ENCODE measurements at places on chromosomes 5 and 9.

DNA sequence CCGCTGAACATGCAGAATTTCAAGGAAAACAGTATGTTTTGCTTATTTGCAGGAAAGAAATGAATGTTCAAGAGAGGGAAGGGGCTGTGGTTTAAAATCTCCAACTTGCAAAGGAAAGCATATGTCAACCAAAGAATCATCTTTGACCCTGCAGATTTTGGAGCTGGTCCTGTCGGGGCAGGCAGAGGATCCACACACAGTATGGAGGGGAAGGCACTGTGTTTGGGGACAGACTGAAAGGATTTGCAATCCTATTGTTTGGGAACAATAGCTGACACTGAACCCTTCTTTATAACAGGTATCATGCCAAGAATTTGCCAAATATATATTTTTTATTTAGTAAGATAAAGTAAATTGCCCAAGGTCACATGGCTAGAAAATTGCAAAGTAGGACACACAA is 121.4 kb upstream of the ZNF618 start:
- DNase-seq, result no peak

DNA sequence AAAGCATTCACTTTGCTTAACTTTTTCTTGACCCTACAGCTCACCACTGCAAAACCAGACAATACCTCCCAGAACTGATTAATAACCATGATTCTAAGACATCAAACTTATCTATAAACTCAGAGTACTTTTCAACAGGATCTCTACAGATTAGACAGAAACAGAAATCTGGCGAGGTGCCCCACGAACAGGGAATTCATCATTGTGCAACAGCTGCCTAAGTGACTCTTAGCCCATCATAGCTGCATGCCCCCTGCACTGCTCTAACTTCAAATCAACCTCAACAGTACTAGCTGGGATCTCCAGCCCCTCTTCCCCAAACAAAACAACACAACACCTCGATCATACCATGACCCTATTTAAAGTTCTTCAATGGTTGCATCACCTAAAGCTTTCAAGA is 16.1 kb upstream of the COL23A1 start:
- no peak for DNase-seq

DNA sequence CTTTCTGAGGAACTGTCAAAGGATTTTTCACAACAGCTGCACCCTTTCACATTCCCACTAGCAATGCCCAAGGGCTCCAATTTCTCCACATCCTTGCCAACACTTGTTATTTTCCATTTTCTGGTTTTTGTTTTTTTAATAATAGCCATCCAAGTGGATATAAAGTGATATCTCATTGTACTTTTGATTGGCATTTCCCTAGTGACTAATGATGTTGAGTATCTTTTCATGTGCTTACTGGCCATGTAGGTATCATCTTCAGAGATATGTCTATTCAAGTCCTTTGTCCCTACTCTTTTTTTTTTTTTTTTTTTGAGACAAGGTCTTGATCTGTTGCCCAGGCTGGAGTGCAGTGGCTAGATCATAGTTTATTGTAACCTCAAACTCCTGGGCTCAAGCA is 115.8 kb upstream of the HAND1 start:
- no peak for DNase-seq

DNA sequence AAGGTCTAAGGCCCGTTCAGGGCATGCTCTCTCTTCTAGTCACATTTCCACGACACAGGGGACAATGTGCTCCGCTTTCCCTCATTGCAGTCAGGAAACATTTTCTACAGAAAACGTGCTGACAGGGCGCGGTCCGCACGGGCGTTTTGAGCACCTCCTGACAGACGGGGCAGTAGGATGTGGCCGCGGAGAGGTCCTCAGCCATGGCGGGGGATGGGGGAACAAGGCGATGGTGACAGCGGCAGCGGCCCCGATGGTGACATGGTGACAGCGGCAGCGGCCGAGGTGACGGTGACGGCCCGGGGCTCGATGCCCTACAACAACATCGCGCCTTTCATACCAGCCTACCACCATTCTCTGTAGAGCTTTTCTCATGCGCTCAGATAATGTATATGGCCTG is 4.1 kb downstream of the PLPP1 start:
- DNase-seq, result no peak

- no peak for DNase-seq
Measured at GRCh38 chr9:134652291-134653225, 11.0 kb downstream of the COL5A1 start.

DNA sequence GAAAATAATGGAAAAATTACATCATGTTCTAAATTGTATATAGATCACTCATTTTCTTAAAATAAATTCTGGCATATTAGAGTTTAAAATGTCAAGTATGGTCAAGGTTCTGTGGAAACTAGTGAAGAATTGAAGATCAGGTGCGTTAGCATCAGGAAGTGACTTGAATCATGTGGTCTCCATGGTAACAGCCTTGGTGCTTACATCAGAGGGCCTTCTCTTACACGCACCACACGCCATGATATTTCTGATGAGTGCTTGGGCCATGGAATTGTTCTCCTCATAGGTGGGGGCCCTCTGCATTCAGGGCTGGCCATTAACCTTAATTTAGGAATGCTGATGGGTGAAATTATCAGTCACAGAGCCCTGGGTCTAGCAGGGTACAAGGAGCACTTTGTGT is 288.1 kb upstream of the EFNA5 start:
- no peak for DNase-seq

DNA sequence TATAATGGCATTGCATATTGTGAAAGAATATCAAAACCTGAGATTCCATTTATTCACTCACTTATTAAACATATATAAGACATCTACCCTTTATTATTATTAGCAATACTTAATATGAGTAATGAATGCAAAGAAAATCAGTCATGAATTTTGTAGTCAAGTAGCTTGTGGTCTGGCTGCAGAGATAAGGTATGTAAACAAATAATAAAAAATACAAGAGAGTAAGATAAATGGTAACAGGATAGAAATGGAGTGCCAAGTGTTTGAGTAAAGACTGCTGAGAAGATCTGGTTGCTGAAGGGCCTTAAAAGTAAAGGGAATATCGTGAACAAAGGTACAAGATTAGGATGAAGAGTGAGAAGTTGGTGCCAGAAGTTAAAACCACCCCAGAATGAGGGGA is 18.4 kb downstream of the TRIM32 start:
- no peak for DNase-seq

- no peak for DNase-seq
Measured at GRCh38 chr9:12162181-12162815, 530.9 kb upstream of the TYRP1 start.

- DNase-seq, result no peak
Measured at GRCh38 chr5:139914218-139914807, 118.7 kb downstream of the PSD2 start.

GRCh38 chr9:124197177-124198095 is 60.3 kb upstream of the NEK6 start:
- DNase-seq, result peak; percentile 37

GRCh38 chr5:34957857-34958690 is 28.7 kb downstream of the DNAJC21 start:
- DNase-seq, result no peak

- DNase-seq, result no peak
Measured at GRCh38 chr9:95512709-95513095, 4.1 kb downstream of the PTCH1 start.

GRCh38 chr5:52985306-52985705 is 3.8 kb upstream of the ITGA2 start:
- no peak for DNase-seq

DNA sequence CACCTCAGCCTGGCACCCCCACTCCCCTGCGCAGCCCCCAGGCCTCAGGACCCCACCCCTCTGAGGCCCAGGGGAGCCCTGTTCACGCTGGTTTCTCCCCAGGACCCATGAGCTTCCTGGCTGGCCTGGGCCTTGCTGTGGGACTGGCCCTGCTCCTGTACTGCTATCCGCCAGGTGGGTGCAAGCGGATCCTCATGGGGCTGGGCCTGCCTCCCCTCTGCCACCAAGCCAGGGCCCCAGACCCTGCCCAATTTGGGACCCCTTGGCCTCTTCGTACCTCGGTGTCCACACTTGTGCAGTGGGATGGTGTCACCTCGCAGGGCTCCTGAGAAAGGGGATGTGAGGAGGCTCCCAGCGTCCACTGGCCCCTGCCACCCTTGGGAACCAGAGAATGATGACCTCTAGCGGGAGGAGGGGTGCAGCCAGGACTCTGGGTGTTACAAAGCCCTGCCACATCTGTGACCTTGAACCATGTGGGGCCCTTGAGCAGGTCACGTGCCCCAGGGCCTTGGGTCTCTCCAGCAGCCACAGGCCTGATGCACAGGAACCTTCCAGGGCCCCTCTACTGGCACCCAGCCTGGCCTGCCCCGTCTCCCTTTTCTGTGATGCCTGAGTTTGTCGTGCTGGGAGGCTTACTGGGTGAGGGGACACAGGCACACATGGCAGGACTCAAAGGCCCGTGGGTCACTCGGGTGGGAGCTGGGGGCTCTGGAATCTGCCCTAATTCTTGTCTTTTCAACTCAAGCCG is 16.3 kb downstream of the CARD19 start:
- peak; percentile 25 for DNase-seq

GRCh38 chr9:126420135-126420534 is 93.5 kb downstream of the MVB12B start:
- DNase-seq, result no peak

DNA sequence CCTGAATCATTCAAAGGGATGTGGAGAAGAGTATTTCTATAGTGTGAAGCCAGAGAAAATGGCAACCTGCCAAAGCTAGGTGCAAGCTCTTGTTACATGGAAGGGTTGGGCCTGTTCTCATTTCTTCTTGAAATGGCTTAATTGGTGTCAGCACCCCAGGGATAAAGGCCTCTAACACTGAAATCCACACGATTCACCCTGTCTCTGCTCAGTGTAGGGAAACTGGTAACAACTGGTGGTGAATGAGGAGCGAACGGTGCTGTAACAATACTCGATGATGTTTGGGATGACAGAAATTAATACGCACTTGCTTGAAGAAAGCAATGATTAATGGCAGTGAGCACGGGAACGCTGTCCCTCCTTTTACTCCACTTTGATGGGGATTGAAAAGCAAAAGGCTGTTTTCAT is 16.2 kb downstream of the PBX3 start:
- DNase-seq, result no peak

- DNase-seq, result no peak
Measured at GRCh38 chr5:73381590-73382400, 66.8 kb downstream of the FOXD1 start.

GRCh38 chr9:6047020-6047419 is 31.6 kb upstream of the RANBP6 start:
- DNase-seq, result no peak

DNA sequence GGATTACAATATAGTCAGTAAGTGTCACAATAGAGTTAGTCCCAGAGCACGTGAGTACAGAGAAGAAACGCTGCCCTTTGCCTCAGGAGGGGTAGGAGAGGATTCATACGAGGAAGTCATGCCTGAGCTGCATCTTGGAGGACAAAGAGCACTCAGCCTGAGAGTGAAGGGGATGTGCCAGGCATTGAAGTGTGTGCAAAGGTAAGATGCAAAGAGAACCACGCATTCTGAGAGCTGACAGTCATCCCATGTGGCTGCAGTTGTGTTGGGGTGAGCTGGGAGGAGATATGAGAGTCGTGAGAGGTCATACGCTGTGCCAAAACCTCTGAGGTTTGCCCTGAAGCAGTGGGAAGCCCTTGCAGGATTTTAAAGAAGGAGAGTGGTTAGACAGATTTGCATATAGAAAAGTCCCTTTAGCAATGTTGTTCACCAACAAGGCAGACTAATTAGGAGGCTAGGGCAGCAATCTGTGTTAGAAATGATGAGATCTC is 97.5 kb downstream of the PIP5K1B start:
- DNase-seq, result no peak

DNA sequence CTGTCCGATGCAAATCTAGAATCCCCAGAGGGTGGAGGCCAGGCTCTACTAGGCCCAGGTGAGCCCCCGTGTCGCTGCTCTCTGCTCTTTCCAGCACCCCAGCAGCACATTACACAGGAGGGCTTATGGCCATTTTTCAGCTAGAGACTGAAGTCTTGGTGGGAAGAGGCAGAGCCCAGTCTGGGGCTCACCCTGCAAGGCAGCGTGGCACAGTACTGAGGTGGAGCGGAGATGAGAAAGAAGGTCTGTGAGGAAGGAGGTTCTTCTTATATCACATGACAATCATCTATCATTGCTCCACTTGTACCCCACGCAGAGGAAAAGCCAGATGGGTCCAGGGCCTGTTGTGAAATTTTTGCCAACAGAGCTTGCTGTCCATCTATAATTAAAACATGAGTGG is 10.0 kb upstream of the KIF12 start:
- DNase-seq, result no peak

DNA sequence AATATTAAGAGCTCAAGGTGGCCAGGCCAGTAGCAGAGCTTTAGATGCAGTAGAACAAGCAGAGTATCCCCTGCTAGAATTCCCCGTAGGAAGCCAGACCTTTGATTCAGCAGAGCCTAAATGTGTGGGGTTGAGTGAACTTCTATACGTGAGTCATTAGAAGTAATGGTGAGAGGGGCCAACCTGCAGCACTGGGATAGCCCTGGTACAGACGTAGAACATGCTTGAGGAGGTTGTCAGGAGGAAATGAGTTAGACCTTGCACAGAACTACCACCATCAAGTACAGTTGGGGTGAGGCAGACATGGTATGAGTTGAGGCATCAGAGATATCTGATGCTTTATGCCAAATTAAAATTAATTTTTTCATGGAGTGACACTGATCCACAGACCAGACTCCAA is 42.0 kb downstream of the PDCD1LG2 start:
- no peak for DNase-seq

- DNase-seq, result no peak
Measured at GRCh38 chr9:104831681-104832080, 67.8 kb downstream of the NIPSNAP3B start.

- DNase-seq, result no peak
Measured at GRCh38 chr9:16136961-16137360, 584.1 kb downstream of the CCDC171 start.

DNA sequence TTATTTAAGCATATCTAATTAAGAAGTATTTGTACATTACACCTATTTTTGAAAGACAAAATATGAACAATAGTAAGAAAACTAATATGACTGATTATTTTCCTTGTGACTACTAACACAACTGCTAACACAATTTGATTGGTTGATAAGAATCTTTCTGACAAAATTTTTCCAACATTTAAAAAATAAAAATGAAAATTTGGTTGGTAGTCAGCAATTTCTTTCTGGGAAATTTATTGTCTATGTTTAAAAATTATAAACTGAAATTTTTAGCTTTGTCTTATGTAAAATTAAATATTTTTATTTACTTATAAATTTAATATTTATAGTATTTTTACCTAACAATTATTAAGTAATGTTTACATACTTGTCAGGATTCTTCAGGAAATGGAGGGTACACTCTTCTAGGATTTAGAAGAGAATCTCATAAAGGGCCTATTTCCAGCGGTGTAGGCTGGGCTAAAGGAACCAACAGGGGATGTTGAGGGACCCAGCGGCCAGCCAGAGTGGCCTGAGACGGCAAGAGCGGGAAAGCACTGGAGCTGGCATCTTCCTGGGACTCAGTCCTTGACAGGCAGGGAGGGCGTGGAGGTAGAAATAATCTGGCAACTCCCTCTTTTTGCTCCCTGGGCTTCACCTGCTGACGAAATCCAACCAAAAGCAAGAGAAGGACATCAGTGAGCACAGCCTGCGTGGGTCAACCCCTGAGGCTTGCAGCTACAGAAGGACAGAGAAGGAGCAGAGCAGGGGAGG is 14.7 kb upstream of the FAM120A start:
- no peak for DNase-seq

GRCh38 chr9:85258823-85259370 is 482.9 kb downstream of the AGTPBP1 start:
- no peak for DNase-seq
